ENCODE measurements at places on chromosomes 7 and 10.

DNA sequence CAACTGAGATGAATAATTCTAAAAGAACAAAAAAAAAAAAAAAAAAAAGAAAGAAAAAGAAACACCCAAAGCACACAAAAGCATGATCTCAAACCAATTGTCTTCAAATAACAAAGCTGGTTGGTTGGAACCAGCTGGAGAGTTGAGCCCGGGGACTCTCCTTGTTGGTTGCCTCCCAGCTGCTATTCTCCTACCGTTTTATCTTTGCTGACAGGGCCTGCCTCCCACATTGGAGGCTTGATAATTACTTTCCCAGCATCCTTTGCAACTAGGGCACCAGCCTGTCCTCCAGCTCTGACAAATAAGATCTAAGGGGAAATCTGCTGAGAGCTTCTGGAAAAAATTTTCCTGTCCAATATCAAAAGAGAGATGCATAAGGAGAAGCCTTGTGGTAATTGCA is 6.8 kb downstream of the PON1 start:
- DNase-seq: no peak

- DNase-seq: no peak
Observed at GRCh38 chr10:7908541-7909210, 90.4 kb downstream of the TAF3 start.

- peak; percentile 58 for DNase-seq
Observed at GRCh38 chr10:44864051-44864450, 47.1 kb upstream of the TMEM72 start.

GRCh38 chr10:6314620-6315205 is 112.0 kb downstream of the PFKFB3 start:
- DNase-seq: no peak

DNA sequence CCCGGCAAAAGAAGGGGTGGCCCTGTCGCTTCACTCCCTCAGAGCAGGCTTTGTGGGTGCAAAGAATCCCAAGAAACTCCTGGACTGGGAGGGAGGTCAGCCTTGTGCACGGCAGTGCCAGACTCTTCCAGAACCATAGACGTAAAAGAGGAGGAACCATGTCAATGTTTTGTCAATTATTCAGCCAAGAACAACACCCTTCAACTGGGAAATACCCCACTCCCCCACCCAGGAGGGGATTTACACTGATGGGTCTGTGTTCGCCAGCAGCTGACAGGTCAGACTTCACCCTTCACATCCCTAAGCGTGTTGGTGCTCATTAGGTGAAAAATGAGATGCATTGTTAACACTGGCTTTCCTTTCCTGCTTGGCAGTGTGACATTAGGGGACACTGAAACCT is 116.8 kb upstream of the BMPER start:
- no peak for DNase-seq

- DNase-seq: no peak
Observed at GRCh38 chr10:31041011-31041410, 9.3 kb upstream of the ZNF438 start.

- no peak for DNase-seq
Observed at GRCh38 chr7:94434042-94434441, 39.3 kb downstream of the COL1A2 start.

GRCh38 chr7:102286237-102287110 is at the start of gene SH2B2:
Gene SH2B2, plus strand, starts transcription at chr7:102286868. Its CDS starts 13,683 bp downstream, at chr7:102300551.
- peak; percentile 92 for DNase-seq

- no peak for DNase-seq
Observed at GRCh38 chr7:2821842-2822507, 22.1 kb downstream of the GNA12 start.

- DNase-seq: no peak
Observed at GRCh38 chr10:60388709-60389301, 870 bp downstream of the ANK3 start.

GRCh38 chr10:6722616-6723004 is 142.5 kb upstream of the PRKCQ start:
- no peak for DNase-seq

All from cerebellum (tissue), 4 donors.